ENCODE measurements at places on chromosomes 6 and 20.

DNA sequence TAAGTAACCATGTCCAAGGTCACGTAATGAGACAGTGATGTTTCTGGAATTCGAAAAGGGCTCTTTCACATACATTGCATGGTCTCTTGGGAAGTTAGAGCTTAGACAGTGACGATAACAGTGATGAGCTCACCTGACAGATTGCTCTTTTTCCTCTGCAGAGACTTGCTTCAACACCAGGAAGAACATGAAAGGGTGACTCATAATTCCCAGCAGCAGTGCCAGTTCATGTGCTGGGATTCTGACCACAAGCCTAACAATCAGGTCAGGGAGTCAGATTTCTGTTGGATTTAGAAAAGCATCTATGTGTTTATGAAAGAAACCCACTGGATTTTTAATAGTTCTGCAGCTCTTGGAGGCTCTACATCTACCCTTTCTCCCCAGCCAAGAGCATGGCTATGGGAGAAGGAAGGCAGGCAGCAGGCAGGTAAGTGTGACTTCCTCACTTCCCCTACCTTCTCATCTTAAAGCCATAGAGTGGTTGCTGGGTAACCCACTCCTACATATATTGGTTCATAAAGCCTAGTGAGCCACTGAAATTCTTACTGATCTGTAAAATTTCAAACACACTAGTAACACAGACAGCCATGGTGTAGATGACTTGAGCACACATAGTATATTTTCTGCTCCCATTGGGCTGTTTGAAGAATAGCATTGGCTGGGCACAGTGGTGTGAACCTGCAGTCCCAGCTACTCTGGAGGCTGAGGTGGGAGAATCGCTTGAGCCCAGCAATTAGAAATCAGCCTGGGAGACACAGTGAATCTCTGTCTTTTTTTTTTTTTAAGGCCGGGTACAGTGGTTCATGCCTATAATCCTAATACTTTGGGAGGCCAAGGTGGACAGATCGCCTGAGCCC, 44.4 kb upstream of the LOC128125822 start:
- peak; percentile 96 for DNase-seq

- DNase-seq: no peak
These were observed 172.2 kb upstream of the SNX9 start for GRCh38 chr6:157650801-157651200.

GRCh38 chr20:62458275-62459251, 17.2 kb downstream of the GATA5 start:
- DNase-seq: no peak

GRCh38 chr6:149012040-149012545, 265.3 kb downstream of the UST start:
- peak; percentile 97 for DNase-seq

DNA sequence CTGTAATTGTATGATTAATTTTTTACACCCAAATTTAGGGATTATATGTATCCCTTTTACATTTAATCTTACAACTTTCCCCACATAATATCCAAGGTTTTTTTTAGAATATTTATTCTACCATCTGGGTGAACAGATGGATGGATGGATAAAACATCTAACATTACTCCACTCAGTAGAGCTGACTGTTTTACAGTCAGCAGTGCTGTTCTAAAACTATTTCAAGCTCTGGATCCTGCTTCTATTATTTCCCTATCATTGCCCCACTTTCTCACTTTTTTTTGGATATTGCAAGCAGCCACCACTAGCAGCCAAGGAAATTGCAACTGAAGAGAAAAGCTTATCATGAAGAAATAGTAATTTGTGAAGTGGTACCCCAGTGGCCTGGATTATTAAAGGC, 173.7 kb downstream of the ARHGAP18 start:
- DNase-seq: no peak

- DNase-seq: no peak
These were observed 18.9 kb downstream of the PKIG start for GRCh38 chr20:44601236-44601671.

DNA sequence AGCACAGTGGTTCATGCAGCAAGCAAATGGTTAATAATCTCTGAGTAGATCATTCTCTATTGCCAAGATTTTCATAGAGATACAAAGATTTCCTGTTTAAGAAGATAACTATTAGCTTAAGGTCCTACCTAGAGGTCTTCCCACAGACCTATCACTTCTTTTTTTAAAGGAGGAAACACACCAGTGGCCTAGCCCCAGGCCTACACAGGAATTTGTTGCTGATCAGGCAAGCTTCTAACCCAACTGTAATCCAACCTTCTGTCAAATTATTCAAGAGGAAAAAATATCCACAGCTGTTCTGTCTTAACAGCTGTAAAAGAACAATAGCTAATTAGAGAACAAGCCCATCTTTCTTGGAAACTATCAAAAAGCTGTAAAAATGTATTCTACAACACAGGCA, 332.8 kb downstream of the BTBD9 start:
- no peak for DNase-seq

DNA sequence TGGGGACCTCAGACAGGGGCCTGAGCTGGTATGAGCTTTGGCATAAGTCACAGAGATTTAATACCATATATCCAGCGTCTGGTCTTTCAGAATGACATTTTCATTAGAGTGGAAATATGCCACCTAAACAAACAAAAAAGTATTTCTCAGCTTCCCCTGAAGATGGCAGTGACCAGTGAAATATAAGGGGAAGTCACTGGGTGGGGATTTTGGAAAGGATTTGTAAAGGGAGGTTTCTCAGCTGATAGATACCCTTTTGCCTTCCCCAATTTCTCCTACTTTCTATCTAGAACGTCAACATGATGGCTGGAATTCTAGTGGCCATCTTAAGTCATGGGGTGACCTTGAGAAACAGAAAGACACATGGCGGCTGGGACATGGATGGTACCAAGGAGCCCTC, 137.7 kb upstream of the LRFN2 start:
- no peak for DNase-seq

- no peak for DNase-seq
These were observed 59.7 kb downstream of the RBM38 start for GRCh38 chr20:57450931-57451330.

- peak; percentile 74 for DNase-seq
These were observed 1.5 kb downstream of the VNN1 start for GRCh38 chr6:132712366-132712765.

- peak; percentile 87 for DNase-seq
These were observed 75.8 kb downstream of the SYCP2L start for GRCh38 chr6:10962673-10963072.

DNA sequence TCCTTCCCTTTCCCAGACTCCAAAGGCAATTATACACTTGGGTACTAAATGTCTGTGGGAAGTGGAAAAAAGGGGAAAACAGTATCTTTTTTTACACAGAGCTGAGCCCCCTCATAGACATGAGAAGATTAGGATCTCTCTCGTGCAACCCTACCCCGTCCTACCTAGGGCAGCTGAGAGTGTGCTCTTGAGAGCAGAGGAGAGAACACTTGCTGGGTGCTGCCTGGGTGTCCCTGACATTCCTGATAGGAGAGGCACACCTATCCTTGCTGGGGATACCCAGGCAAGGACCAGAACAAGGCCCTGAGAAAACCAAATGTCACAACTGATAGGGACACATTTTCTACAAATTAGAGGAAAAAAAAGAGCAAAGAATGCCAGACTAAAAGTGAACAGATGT, 81.2 kb downstream of the PREP start:
- no peak for DNase-seq

DNA sequence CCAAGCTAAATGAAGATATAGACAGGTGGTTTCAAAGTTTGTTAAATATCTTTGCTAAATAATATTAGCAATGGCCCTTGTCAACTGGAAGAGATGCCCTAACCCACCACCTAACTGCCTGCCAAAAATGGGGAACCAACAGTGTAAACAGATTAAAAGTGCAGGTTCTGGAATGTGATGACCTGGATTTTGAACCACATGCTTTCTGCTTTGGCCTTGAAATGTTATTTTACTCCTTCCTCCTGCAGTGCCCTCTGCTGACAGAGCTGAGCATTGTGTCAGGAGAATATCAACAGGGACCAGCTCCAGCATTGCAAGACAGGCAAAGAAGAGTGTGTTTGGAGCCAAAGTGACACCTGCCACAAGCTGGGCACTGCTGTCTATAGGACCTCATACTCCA, 226.6 kb downstream of the MYLK4 start:
- DNase-seq: peak; percentile 15

DNA sequence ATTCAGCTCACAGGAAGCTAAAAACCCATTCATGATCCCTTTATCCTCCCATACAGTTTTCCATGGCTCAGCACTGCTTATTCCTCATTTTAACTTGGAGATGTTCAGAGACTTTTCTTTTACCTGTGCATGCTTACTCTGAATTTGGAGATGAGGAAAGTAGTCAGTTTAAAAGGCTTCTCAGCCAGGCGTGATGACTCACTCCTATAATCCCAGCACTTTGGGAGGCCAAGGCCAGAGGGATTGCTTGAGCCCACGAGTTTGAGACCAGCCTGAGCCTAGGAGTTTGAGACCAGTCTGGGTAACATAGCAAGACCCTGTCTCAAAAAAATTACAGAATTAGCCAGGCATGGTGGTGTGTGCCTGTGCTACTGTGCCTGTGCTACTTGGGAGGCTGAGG, 30.3 kb upstream of the TMEM217 start:
- peak; percentile 7 for DNase-seq
